ENCODE measurements at places on chromosomes 7 and 10. TPM values are rescaled to one million over a fixed set of nuclear protein-coding genes. Genes with fewer than 3 reads are reported as not detected.

The UNCX gene
- not detected for total RNA-seq

The PNLIPRP2 gene
- not detected for total RNA-seq

The PSD gene
- total RNA-seq: 30.6 TPM

The MAT1A gene
- total RNA-seq: not detected

The IFT22 gene
- total RNA-seq: 40.8 TPM

The ENTPD1 gene
- total RNA-seq: 34.4 TPM

The PI4K2A gene
- total RNA-seq: 25.8 TPM

The CDH23 gene
- 20.0 TPM for total RNA-seq

The TFEC gene
- total RNA-seq: 6.2 TPM

The CYP3A7 gene
- total RNA-seq: not detected

The CFTR gene
- total RNA-seq: not detected

The RTKN2 gene
- not detected for total RNA-seq

The KAT6B gene
- 69.2 TPM for total RNA-seq

The STAG3 gene
- total RNA-seq: not detected

The PTPRZ1 gene
- 7.0 TPM for total RNA-seq

The NEUROG3 gene
- total RNA-seq: 0.54 TPM

The LDB3 gene
- 15.5 TPM for total RNA-seq

The UTF1 gene
- not detected for total RNA-seq

The TCAF2 gene
- total RNA-seq: 3.4 TPM

The COL13A1 gene
- 3.9 TPM for total RNA-seq

The OR9A2 gene
- total RNA-seq: not detected

The CPXM2 gene
- total RNA-seq: 89.3 TPM

The SAMD9L gene
- total RNA-seq: 5.3 TPM

The TMEM213 gene
- 0.25 TPM for total RNA-seq

The STAM gene
- total RNA-seq: 14.9 TPM

The ASZ1 gene
- not detected for total RNA-seq

The UPF2 gene
- total RNA-seq: 40.9 TPM

The PTPRN2 gene
- 2.6 TPM for total RNA-seq

The MALRD1 gene
- total RNA-seq: 0.94 TPM

The MKLN1 gene
- total RNA-seq: 82.8 TPM

The STEAP2 gene
- 21.0 TPM for total RNA-seq

The BTRC gene
- total RNA-seq: 15.6 TPM
